ENCODE measurements at places on chromosomes 7 and 10.

- no peak for DNase-seq
These were observed 46.5 kb downstream of the DLD start for GRCh38 chr7:107937531-107937930.

DNA sequence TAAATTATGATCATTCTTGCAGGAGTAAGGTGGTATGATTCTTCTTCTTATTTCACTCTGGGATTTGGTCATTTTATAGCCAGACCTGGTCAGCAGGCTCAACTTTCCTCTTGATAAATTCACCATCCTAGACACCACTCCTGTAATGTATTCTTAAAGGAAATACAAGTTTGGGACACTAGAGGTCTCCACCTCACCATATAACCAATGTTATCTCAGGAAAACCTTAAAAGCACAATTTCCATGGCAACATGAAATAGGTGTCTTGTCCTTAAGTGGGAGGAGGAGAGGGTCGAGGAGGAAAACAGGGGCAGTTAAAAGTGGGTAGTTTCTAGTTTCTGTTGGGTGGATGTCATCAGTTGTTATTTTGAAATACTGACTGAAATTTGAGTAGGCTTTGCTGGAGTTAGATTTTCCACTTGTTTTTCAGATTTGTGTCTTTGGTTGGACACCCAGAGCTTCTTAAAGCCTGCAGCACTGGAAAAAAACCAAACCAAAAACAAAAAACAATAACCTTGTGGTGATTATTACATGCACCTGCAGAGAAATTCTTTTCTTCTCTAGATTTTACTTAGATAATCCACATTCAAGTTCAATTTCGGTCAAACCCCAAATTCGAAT, 163.1 kb downstream of the PRKCQ start:
- DNase-seq = no peak

- no peak for DNase-seq
These were observed 35.0 kb downstream of the DNAJC12 start for GRCh38 chr10:67802767-67803538.

GRCh38 chr7:155984609-155985405, 172.5 kb upstream of the SHH start:
- no peak for DNase-seq

DNA sequence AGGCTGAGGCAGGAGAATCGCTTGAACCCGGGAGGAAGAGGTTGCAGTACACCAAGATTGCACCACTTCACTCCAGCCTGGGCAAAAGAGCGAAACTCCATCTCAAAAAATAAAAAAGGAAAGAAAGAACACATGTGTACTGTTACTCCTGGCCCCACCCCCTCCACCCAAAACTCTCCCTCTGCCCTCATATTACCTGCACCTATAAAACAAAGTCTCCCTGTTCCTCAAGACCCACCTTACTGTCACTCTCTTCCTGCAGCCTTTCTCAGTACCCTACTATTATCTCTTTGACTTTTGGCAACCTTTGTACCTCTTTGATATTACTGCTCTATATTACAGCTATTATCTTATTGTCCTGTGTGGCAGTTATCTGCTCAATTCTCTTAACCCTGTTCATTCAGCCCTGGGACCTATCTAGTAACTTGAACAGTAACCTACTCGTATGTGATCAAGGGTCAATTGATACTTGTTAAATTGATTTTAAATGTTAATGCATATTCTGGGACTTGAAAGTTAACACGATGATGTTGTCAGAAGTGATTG, 68.5 kb upstream of the CAPZA2 start:
- DNase-seq = no peak

DNA sequence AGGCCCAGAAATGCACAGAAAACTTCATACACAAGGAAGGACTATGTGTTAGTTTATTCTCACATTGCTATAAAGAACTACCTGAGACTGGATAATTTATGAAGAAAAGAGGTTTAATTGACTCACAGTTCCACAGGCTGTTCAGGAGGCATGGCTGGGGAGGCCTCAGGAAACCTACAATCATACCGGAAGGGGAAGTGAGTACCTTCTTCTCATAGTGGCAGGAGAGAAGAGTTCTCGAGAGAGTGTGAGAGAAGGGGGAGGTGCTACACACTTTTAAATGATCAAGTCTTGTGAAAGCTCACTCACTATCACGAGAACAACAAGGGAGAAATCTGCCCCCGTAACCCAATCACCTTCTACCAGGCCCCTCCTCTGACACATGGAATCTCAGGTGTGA, 16.8 kb upstream of the RAMP3 start:
- no peak for DNase-seq

DNA sequence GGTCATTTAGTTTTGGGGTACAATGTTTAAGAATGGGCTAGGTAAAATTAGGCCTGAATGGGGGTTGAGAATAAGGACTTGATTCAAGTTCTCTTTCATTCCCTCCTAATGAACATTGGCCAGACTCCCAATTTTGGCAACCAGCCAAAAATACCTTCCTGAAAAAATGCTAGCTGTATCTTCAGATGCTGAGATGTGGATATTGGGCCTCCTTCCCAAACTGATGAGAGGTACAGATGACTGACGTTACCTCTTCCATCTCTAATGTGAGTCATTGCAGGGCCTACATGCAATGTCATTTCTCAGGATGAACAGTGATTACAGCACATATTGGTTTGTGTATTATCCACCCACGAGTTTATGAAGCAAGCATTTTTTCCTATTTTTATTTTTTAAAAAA, 151.6 kb downstream of the SND1 start:
- no peak for DNase-seq

- DNase-seq = no peak
These were observed 1.1 kb upstream of the MOGAT3 start for GRCh38 chr7:101201695-101202602.

Data from stimulated activated naive B cell treated with anti-CD40 and anti-IgM and Interleukin-4, amounts not matched to agents 10 μg/mL and 1 μg/mL and 100 μg/mL, for 72 hours (primary cell).